ENCODE measurements at places on chromosomes 13 and 19. TPM values are rescaled to one million over a fixed set of nuclear protein-coding genes. Genes with fewer than 3 reads are reported as not detected.

DNA sequence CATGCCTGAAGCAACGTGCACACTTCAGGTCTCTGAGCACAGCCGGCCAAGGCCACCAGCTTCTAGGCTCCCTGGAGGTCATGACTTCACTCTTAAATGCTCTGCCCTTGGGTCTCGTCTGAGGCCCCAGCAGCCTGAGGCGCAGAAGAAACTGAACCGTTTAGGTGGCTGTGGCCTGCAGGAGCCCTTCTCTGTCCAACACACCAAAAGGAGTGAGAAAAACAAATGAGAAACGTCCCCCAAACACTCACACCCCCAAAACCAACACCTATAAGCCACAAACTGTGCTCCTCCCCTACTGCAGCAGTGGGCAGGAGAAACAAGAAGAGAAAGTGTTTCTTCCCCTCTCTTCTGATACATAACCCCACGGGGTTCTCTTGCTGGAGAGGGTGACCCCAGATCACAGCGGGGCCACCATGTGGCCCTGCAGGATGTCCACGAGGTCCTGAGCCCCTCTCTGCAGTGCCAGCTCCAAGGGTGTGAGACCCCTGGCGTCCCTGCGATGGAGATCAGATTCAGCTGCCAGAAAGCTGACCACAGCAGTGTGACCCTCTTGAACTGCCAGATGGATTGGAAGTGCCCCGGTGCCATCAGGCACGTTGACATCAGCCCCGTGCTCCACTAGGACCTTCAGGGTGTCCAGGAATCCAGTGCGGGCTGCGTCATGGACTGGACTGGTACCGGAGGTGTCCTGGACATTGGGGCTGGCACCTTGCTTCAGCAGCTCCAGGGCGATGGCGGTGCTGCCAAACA is 1.0 kb upstream of the KRI1 start:
- H3K27ac ChIP-seq = peak overlapping the region; percentile 58
- H3K4me3 ChIP-seq = no peak overlapping the region
- H3K36me3 ChIP-seq = no peaks in the 10 kb centered on the region

GRCh38 chr13:111323950-111324651 is 3.7 kb downstream of the TEX29 start:
- H3K4me3 ChIP-seq = no peak overlapping the region
- H3K27me3 ChIP-seq = no peaks in the 10 kb centered on the region
- no peak for DNase-seq
- H3K36me3 ChIP-seq = no peaks in the 10 kb centered on the region
- no peak overlapping the region for H3K27ac ChIP-seq
- H3K4me1 ChIP-seq = no peaks in the 10 kb centered on the region

DNA sequence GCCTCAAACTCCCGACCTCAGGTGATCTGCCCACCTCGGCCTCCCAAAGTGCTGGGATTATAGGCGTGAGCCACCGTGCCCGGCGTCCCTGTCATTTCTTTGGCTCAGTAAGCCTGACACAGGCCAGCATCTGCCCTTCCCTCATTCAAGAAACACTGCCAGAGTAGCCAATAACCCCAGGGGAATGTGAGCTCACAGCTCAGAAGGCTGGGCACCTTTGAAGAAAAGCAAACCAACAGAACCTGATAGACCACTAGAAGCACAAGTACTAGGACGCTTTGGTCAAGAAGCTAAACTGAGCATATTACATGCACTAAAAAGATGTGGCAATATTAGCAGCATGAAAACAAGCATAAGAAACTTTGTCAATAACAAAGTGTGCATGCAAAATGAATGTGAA is 14.2 kb downstream of the SIGLEC5 start:
- H3K27me3 ChIP-seq = no peaks in the 10 kb centered on the region
- no peaks in the 10 kb centered on the region for H3K36me3 ChIP-seq
- H3K27ac ChIP-seq = no peak overlapping the region

DNA sequence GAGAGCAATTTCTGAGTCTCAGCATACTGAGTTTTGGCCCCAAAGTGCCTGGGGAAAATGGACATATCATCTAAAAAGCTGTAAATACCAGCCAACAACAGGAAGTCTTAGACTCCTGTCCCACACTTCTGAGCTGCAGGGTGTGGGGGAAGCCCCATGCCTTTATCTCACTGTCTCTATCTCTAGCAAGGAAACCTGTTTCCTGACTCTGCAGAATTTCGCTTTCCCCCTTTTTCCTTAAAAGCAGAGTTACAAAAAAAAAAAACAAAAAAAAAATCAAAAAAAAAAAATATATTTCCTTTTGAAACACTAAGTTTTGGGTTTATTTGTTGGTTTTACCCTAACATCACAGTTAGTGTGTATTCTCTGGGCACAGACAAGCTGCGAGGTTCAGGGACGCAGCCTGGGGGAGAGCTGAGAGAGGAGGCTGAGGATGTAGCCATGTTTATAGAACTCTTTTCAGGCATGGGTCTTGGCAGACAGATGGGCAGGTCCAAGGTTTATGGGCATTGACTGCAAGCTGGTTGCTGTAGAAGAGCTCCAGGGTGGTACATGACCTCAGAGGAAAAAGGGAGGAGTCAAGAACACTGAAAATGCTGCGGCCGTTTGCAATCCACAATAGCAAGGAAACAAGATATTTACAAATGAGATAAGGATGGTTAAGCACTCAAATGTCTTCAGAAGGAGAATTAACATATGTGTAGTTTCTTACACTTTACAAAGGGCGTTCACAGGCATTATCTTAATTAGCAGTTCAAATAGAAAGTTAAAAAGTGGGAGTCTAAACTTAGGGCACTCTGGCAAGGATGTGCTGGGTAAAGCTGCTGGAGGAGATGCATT is 4.9 kb downstream of the MBNL2 start:
- H3K27ac ChIP-seq = peak overlapping the region; percentile 97
- H3K27me3 ChIP-seq = no peaks in the 10 kb centered on the region
- H3K4me1 ChIP-seq = peaks cover 49% of the 10 kb centered on the region
- no peak overlapping the region for H3K4me3 ChIP-seq
- peaks cover 4% of the 10 kb centered on the region for H3K36me3 ChIP-seq

- H3K27me3 ChIP-seq = no peaks in the 10 kb centered on the region
- H3K36me3 ChIP-seq = no peaks in the 10 kb centered on the region
- no peak for DNase-seq
- H3K4me1 ChIP-seq = no peaks in the 10 kb centered on the region
- H3K27ac ChIP-seq = no peak overlapping the region
Observed at GRCh38 chr13:29448174-29448573, 147.3 kb downstream of the SLC7A1 start.

DNA sequence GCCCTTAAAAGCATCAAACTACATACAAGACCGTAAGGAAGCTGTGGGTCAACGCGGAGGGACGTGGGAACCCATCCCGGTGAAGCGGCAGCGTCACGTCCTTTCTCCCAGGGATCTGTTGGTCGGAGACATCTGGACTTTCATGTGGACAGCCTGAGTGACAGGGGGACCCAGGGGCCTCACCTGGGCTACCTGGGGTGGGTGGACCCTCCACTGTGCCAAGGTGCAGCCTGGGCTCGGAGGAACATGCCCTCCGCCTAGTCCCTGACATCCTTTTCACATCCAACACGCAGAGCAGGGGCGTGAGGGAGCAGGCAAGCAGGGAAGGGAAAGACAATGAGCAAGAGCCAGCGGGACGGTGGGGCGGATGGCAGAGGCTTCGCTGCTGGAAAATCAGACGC is 13.8 kb upstream of the GARIN5A start:
- DNase-seq = no peak
- no peaks in the 10 kb centered on the region for H3K36me3 ChIP-seq
- H3K27me3 ChIP-seq = no peaks in the 10 kb centered on the region
- H3K4me3 ChIP-seq = no peak overlapping the region
- H3K27ac ChIP-seq = no peak overlapping the region

DNA sequence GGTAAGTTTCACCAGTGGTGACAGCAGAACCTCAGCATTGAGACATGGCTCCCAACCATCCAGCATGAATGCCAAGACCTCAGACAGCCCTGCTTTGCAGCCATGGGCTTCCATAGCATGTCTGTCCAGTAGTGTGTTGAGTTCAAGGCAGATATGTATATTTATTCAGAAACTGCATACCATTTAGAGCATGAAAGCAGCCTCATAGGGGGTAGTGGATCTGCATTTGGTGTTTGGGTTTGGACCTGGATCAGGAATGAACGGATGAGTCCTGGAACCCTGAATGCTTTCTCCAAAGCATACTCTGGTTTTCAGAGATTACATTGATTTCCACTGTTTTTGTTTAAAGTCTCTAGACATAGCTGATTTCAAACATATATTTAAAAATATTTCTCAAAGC is 114.3 kb downstream of the ESD start:
- H3K27me3 ChIP-seq = no peaks in the 10 kb centered on the region
- no peaks in the 10 kb centered on the region for H3K36me3 ChIP-seq
- no peak for DNase-seq
- H3K4me3 ChIP-seq = no peak overlapping the region

DNA sequence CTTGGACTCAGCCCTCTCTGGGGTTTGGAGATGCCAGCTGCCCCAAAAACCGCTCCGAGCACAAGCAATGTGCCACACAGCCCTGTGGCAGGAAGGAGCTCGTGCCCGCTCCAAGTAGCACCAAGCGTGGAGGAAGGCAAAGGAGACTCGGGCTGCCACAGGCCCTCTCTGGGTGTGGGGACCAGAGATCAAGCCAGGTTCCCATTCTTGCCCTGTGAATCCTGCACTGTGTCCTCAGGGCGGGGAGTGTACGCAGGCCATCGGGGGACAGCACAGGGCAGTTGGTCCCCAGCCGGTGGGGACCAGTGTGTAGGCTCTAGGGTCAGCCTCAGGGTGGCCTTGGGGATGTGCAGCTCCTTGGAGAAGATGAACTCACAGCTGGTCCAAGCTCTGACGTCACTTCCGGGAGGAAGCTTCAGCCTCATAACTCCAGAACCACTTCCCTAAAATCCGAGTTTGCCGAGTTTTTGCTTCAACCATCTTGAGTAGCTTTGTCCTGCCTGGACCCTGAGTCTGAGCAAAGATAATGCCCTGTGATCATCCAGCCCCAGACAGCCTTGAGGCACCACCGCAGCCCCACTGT is 9.3 kb upstream of the CPAMD8 start:
- no peak overlapping the region for H3K27ac ChIP-seq
- no peaks in the 10 kb centered on the region for H3K36me3 ChIP-seq
- no peaks in the 10 kb centered on the region for H3K4me1 ChIP-seq
- no peak overlapping the region for H3K4me3 ChIP-seq
- no peaks in the 10 kb centered on the region for H3K27me3 ChIP-seq

GRCh38 chr13:38944219-38944618 is 46.4 kb downstream of the STOML3 start:
- H3K4me3 ChIP-seq = no peak overlapping the region
- no peaks in the 10 kb centered on the region for H3K27me3 ChIP-seq
- no peak for DNase-seq

DNA sequence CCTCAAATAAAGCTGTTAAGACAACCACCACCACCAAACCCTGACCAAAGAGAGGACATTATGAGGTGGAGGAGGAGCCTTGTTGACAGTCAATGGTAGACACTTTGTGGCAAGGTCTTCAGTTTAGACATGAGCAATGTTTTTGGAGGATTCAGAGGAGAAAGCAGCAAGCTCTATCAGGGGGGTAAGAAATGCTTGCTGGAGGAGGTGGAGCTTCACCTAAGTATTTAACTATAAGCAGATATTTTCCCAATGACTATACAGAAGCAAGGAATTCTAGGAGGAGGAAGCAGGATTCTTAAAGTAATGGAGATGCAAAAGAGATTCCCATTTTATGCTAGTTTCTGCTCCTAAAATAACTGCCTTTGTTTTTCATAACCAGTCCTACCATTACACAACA is 74.2 kb downstream of the TRPC4 start:
- H3K36me3 ChIP-seq = no peaks in the 10 kb centered on the region
- no peaks in the 10 kb centered on the region for H3K4me1 ChIP-seq
- no peak overlapping the region for H3K4me3 ChIP-seq
- no peak overlapping the region for H3K27ac ChIP-seq

DNA sequence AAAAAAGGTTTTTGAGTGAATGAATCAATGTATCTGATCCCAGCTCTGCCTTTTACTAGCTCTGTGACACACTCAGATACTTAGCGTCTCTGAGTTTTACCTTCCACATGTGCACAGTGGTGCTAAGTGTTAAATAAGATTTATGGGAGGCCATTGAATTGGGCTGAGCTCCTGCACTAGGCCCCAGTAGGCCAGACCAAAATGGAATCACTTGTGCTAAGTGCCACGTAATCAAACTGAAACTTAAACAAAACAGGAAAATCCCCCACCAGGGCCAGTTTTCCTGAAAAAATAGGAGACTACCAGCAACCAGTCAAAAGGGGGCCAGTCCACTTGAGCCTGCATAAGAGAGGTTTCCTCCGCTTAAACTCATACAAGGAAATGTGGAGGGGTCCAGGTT is 40.9 kb downstream of the GJA3 start:
- H3K36me3 ChIP-seq = no peaks in the 10 kb centered on the region
- H3K4me1 ChIP-seq = peaks cover 8% of the 10 kb centered on the region
- no peak for DNase-seq
- H3K4me3 ChIP-seq = no peak overlapping the region
- H3K27ac ChIP-seq = peak overlapping the region; percentile 37

GRCh38 chr19:16013181-16013850 is 63.0 kb upstream of the TPM4 start:
- no peak overlapping the region for H3K4me3 ChIP-seq
- no peak overlapping the region for H3K27ac ChIP-seq
- H3K4me1 ChIP-seq = no peaks in the 10 kb centered on the region
- no peaks in the 10 kb centered on the region for H3K27me3 ChIP-seq

- H3K27ac ChIP-seq = no peak overlapping the region
- no peaks in the 10 kb centered on the region for H3K36me3 ChIP-seq
Observed at GRCh38 chr19:19697589-19697988, 28.9 kb downstream of the ZNF101 start.

- no peaks in the 10 kb centered on the region for H3K27me3 ChIP-seq
- H3K4me1 ChIP-seq = no peaks in the 10 kb centered on the region
Observed at GRCh38 chr13:51262501-51263211, 40.5 kb downstream of the FAM124A start.

GRCh38 chr13:30679483-30680330 is 55.6 kb upstream of the ALOX5AP start:
- H3K4me3 ChIP-seq = no peak overlapping the region
- H3K27ac ChIP-seq = no peak overlapping the region
- no peak for DNase-seq
- no peaks in the 10 kb centered on the region for H3K4me1 ChIP-seq
- H3K27me3 ChIP-seq = no peaks in the 10 kb centered on the region

- peaks cover 9% of the 10 kb centered on the region for H3K4me1 ChIP-seq
- DNase-seq = no peak
- H3K36me3 ChIP-seq = no peaks in the 10 kb centered on the region
- no peak overlapping the region for H3K4me3 ChIP-seq
Observed at GRCh38 chr13:40533072-40533471, 133.4 kb downstream of the FOXO1 start.

- no peaks in the 10 kb centered on the region for H3K4me1 ChIP-seq
- no peak overlapping the region for H3K4me3 ChIP-seq
- no peaks in the 10 kb centered on the region for H3K27me3 ChIP-seq
- no peaks in the 10 kb centered on the region for H3K36me3 ChIP-seq
- H3K27ac ChIP-seq = no peak overlapping the region
- no peak for DNase-seq
Observed at GRCh38 chr13:80164462-80164861, 176.5 kb downstream of the SPRY2 start.

- no peaks in the 10 kb centered on the region for H3K36me3 ChIP-seq
- peaks cover 3% of the 10 kb centered on the region for H3K4me1 ChIP-seq
- no peaks in the 10 kb centered on the region for H3K27me3 ChIP-seq
- no peak for DNase-seq
Observed at GRCh38 chr13:71290963-71291841, 575.8 kb downstream of the DACH1 start.

Gene C13orf42
- not detected for total RNA-seq

Gene TUBA3C
- total RNA-seq = not detected

Gene TNNT1
- total RNA-seq = 1.8 TPM

Gene CEACAM20
- 0.16 TPM for total RNA-seq

Gene C1QTNF9B
- total RNA-seq = 0.42 TPM

Gene NLRP7
- total RNA-seq = not detected

Gene PDX1
- 0.06 TPM for total RNA-seq
